GM12878 (cell line): ENCODE measurements at places on chromosomes 3 and 15. TPM values are rescaled to one million over a fixed set of nuclear protein-coding genes. Genes with fewer than 3 reads are reported as not detected.

PLSCR4 gene
- not detected in 2 replicates for total RNA-seq

GLDN gene
- total RNA-seq, result 0.13 TPM in 1 of 2 replicates, not detected in the other

STAB1 gene
- total RNA-seq, result 0.35 and 0.46 TPM in 2 replicates

ITIH3 gene
- total RNA-seq, result 0.15 and 0.27 TPM in 2 replicates
